Heart left ventricle (tissue), 16 donors: ENCODE measurements at places on chromosomes 5 and 9. TPM values are rescaled to one million over a fixed set of nuclear protein-coding genes. Genes with fewer than 3 reads are reported as not detected.

The SPATA24 gene
- total RNA-seq, result 14.7 TPM

- DNase-seq, result no peak
Measured at GRCh38 chr9:134624621-134625181, 16.9 kb upstream of the COL5A1 start.

The SVEP1 gene
- total RNA-seq, result 7.9 TPM

The TGFBI gene
- 31.8 TPM for total RNA-seq

The FAM78A gene
- total RNA-seq, result 24.8 TPM
